ENCODE measurements at places on chromosomes 5 and 9. TPM values are rescaled to one million over a fixed set of nuclear protein-coding genes. Genes with fewer than 3 reads are reported as not detected.
A peak's percentile ranks its signal among the peaks of the same experiment; 100 is the strongest.

DNA sequence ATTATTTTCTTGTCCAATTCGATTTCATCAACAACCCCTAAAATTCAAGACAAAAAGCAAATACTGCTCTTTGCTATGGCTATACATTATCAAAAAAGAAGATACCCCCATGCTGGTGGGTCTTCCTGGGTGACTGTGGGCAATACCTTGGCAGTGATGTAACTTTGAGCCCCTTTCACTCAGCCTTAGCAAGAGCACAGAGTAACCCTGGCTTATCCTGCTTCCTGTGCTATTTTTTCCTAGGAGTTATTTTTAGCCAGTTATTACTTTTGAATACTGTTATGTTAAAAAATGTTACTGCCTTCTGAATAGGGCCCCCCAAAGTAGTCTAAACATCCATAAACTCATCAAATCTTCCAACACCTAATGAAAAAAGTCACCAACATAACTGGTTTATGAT is 145.6 kb upstream of the TSLP start:
- H3K4me3 ChIP-seq, result no peak overlapping the region
- H3K4me1 ChIP-seq, result peaks cover 11% of the 10 kb centered on the region
- H3K27me3 ChIP-seq, result no peaks in the 10 kb centered on the region
- no peak for DNase-seq

DNA sequence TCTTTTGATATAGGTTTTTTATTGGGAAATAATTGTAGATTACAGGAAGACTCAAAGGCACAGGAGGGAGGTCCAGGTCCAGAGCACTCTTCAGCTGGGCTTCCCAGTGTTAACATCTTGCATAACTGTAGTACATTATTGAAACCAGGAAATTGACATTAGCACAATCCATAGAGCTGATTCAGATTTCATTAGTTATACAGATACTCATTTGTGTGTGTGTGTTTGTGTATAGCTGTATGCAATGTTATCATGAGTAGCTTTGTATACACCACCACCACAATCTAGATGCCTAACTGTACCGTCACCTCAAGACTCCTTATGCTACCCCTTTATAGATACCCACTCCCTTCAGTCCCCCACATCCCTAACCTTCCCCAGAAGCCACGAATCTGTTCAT is 47.9 kb downstream of the SLC36A1 start:
- no peak overlapping the region for H3K27ac ChIP-seq
- H3K36me3 ChIP-seq, result peaks cover 15% of the 10 kb centered on the region
- no peak for DNase-seq
- H3K27me3 ChIP-seq, result no peaks in the 10 kb centered on the region
- no peak overlapping the region for H3K4me3 ChIP-seq

ENG gene
- total RNA-seq, result 70.7 TPM

TLR4 gene
- total RNA-seq, result 19.2 TPM

- no peak overlapping the region for H3K27ac ChIP-seq
- H3K27me3 ChIP-seq, result peaks cover 75% of the 10 kb centered on the region
- H3K36me3 ChIP-seq, result no peaks in the 10 kb centered on the region
These were observed 75.5 kb downstream of the LMX1B start for GRCh38 chr9:126689027-126689825.

DNA sequence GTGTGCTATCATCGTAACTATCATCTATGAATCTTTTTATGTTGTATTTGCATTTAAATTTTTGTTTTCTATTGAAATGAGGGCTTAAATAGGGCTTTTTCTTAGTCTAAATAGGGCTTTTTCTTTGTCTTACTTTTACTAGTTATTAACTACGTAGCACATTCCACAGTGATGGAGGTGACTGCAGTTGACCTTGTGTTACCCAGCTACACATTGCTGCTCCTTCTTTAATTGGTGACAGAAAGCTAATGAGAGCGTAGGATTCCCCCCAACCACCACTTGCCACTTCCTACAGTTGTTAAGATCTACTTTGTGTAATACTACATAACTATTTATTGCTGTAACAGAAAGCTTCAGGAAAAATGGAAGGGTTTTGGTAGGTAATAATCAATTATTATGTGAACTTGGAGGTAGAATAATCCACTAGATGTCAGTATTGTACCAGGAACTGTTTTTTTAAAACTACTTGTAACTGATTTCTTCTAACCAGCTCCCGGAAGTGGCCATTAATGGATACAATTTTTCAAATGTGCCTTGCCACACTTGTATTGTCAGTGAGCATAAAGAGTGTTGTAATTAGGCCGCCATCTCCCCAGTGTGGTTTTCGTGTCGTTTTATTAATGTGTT is 18.0 kb downstream of the MTRR start:
- H3K4me1 ChIP-seq, result no peaks in the 10 kb centered on the region
- H3K27ac ChIP-seq, result no peak overlapping the region
- H3K27me3 ChIP-seq, result no peaks in the 10 kb centered on the region
- peaks cover 48% of the 10 kb centered on the region for H3K36me3 ChIP-seq

- no peaks in the 10 kb centered on the region for H3K36me3 ChIP-seq
- no peak overlapping the region for H3K27ac ChIP-seq
- peaks cover 74% of the 10 kb centered on the region for H3K4me1 ChIP-seq
- H3K4me3 ChIP-seq, result no peak overlapping the region
These were observed 10.2 kb downstream of the NREP start for GRCh38 chr5:111746791-111747190.

DNA sequence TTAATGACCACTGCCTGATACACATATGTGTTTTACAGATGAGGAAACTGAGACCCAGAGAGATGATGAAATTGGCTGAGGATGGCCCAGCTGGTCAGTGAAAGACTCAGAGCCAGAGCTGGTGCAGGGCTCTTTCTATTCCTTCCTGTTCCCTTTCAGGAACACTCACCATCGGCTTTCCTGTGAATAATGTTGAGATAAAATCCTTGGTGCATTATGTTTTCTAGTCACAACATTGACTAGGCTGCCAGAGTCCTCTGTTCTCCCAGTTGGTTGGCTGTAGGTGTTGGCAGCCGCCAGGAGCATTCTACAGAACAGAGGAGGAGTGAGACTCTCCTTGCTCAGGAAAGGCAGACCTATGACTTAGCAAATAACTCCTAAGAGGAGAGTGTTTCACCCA is 14.8 kb downstream of the TGFBI start:
- peaks cover 23% of the 10 kb centered on the region for H3K4me1 ChIP-seq
- DNase-seq, result no peak
- H3K36me3 ChIP-seq, result peaks cover 3% of the 10 kb centered on the region
- no peak overlapping the region for H3K4me3 ChIP-seq
- H3K27me3 ChIP-seq, result no peaks in the 10 kb centered on the region

SLC25A25 gene
- total RNA-seq, result 23.5 TPM

DNA sequence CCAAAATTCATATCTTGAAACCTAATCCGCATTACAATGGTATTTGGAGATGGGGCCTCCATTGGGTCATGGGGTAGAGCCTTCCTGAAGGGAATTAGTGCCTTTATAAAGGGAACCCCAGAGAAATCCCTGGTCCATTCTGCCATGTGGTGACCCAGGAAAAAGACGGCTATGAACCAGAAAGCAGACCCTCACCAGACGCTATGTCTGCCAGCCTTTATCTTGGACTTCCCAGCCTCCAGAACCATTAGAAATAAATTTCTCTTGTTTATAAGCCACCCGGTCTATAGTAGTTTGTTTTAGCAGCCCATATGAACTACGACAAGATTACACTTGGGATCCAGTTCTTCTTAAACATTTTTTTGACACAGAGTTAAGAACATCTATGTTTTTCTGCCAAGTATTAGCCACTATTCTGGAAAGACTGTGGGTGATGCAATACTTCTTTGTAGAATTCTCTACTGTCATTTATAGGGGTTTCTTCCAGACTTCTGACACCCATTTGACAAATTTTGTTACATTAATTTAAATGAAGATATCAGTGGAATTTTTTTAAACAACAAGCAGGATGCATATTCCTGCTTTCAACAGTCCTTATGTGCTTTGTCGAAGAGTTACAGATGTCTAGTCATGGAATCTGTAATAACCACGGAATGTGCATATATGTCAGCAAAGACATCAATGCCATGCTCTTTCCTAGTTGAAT is 572.4 kb downstream of the NR2F1-AS1 start:
- H3K36me3 ChIP-seq, result no peaks in the 10 kb centered on the region
- no peaks in the 10 kb centered on the region for H3K4me1 ChIP-seq
- no peak overlapping the region for H3K27ac ChIP-seq
- no peak for DNase-seq
- H3K4me3 ChIP-seq, result no peak overlapping the region

HTR1A gene
- total RNA-seq, result not detected

GRCh38 chr5:76269932-76270610 is 133.0 kb upstream of the IQGAP2 start:
- H3K4me3 ChIP-seq, result no peak overlapping the region
- H3K4me1 ChIP-seq, result peaks cover 10% of the 10 kb centered on the region
- no peak for DNase-seq
- H3K27ac ChIP-seq, result no peak overlapping the region
- no peaks in the 10 kb centered on the region for H3K27me3 ChIP-seq

GRCh38 chr9:120946259-120946658 is 19.7 kb upstream of the TRAF1 start:
- no peak for DNase-seq
- no peaks in the 10 kb centered on the region for H3K36me3 ChIP-seq
- H3K4me3 ChIP-seq, result no peak overlapping the region
- H3K4me1 ChIP-seq, result peaks cover 46% of the 10 kb centered on the region
- H3K27me3 ChIP-seq, result no peaks in the 10 kb centered on the region

DNA sequence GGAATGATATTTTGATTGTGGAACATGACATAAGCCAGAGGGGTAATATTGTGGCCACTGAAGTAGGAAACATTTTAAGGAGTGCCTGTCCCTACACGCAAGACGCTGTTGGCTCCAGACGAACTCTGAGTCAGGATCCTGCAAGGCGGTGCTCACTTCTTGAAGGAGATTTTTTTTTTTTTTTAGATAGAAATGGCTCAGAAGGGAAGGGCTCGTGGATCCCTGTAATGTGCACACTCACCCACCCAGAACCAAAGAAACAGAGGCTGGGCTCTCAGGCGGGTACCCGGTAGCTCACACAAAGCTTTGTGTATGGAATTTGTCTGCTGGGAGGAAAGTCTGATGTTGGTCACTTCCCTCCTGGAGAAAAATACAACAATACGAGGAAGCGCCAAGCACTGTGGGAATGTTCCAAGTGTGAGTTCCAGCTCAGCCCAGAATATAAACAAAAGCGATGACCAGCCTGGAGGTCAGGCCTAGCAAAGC is 25.7 kb downstream of the RAPGEF1 start:
- no peaks in the 10 kb centered on the region for H3K36me3 ChIP-seq
- H3K4me1 ChIP-seq, result peaks cover 84% of the 10 kb centered on the region
- no peak for DNase-seq
- peak overlapping the region; percentile 19 for H3K4me3 ChIP-seq

GRCh38 chr5:136375920-136376319 is 10.6 kb upstream of the TRPC7 start:
- no peaks in the 10 kb centered on the region for H3K27me3 ChIP-seq
- no peak overlapping the region for H3K27ac ChIP-seq
- no peak for DNase-seq

NUP214 gene
- 36.2 TPM for total RNA-seq

DNA sequence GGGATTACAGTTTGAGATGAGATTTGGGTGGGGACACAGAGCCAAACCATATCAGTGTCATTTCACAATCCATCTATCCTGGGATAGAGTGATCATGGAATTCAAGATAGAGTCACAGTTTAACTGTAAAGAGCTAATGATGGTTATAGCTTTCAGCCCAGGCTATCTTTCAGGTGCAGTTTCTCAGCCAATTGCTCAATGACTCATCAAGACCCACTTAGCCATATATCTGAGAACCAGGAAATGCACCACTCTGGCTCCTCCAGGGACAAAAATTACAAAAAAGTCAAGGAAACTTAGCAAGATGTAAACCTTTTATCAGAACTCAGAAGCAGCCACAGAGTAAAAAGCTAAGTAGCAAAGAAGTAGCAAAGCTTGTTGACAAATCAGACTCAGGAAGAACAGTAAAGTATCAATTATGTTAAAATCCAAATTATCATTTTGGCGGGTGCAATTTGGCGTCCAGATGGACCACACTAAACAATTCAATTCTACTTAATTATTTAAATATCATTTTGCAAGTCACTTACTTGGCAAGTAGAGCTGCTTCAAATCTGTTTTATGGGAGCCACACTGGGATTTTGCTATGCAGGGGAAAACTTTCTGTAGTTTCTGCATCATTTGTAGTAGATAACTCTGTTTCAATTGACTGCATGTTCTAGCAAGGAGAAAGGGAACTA is 169.4 kb downstream of the TLE1 start:
- H3K4me3 ChIP-seq, result no peak overlapping the region
- H3K27ac ChIP-seq, result no peak overlapping the region
- no peak for DNase-seq
- no peaks in the 10 kb centered on the region for H3K36me3 ChIP-seq

GNA14 gene
- total RNA-seq, result 9.4 TPM

All from esophagus muscularis mucosa (tissue), 4 donors.